ENCODE measurements at places on chromosomes 3 and 15.
A peak's percentile ranks its signal among the peaks of the same experiment; 100 is the strongest.

GRCh38 chr3:144084929-144085328, 113.3 kb downstream of the DIPK2A start:
- DNase-seq: no peak

- no peak for DNase-seq
These were observed 170.1 kb downstream of the OSBPL10 start for GRCh38 chr3:31810991-31811433.

GRCh38 chr15:56608140-56608778, 125.0 kb downstream of the ZNF280D start:
- DNase-seq: no peak

GRCh38 chr3:10286596-10287295, 6.0 kb downstream of the GHRL start:
- DNase-seq: peak; percentile 84

GRCh38 chr15:69609176-69609575, 156.6 kb downstream of the RPLP1 start:
- no peak for DNase-seq

DNA sequence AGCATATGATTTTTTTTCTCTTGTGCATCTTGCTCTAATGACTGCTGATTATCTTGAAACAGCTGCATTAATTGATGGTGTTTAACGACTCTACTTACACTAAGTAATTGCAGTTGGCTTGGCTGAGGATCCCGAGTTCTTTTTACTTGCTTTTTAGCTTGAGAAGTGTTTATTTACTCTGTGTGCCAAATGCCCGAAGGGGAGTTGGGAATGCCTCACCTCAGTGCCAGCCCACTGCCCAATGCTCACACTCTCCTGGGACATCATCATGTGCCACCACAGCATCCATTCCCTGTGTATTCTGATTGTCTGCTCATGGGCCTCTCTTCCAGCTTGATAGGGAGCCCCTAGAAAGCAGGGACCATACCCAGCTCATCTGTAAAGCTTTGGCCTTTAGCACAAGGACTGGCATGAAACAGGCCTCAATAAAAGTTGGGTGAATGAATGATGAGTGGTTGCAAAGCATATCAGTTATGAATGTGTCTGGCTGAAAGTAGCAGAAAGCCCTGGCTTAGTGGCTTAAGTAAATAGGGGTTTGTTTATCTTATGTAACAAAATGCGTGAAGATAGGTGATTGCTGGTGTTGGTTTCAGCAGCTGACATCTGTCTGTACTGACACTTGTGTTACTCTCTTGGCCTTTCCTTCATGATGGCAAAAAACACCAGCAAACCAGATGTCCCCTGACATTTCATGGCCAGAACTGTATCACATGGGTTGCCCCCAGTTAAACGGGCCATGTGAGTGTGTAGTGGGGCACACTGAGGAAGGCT, 8.1 kb downstream of the PXYLP1 start:
- no peak for DNase-seq

DNA sequence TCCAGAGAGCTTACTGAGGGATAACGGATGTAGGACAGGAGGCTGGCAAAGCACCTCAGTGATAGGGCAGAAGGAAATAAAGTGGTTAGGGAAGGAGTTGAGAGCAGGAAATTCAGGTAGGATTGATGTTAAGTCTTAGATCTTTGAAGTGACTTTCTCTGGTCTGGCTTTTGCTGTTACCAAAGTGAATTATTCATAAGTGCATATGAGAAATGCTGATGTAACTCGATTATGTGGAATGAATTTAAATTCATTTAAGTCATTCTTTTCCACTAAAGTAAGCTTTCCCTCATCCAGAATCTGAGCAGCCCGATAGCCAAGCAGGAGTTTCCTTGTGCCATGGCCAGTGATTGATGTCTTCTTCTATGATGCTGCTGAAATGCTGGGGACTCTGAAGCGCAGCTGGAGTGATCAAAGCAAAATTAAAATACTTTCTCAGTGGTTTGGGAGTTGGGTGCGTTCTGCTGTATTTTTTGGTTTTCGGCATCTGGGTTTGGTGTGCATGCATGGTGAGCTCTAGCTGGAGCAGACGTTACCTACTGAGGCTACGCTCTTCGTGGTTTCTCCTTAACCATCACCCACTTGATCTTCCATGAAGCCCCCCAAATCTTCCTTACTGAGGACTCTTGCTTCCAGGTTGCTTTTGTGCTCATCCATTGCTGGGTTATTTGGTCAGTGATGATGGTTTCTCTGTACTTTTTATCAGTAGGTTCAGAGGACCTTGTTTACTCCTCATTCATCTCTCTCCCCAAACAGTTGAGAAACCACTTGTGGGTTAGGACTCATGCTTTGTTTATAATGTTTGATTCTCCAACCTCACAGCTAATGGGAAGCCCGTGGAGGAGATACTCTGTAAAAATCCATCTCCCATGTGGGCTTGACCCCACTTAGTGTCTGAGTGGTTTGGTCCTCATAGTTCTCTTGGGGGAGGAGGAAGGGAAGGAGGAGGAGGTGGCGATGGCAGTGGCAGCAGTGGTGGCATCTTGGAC, 72.5 kb downstream of the IGF1R start:
- DNase-seq: no peak

GRCh38 chr3:58478781-58479180, 13.1 kb upstream of the KCTD6 start:
- DNase-seq: no peak

- no peak for DNase-seq
These were observed 20.0 kb downstream of the ATP2B2 start for GRCh38 chr3:10485380-10485779.

DNA sequence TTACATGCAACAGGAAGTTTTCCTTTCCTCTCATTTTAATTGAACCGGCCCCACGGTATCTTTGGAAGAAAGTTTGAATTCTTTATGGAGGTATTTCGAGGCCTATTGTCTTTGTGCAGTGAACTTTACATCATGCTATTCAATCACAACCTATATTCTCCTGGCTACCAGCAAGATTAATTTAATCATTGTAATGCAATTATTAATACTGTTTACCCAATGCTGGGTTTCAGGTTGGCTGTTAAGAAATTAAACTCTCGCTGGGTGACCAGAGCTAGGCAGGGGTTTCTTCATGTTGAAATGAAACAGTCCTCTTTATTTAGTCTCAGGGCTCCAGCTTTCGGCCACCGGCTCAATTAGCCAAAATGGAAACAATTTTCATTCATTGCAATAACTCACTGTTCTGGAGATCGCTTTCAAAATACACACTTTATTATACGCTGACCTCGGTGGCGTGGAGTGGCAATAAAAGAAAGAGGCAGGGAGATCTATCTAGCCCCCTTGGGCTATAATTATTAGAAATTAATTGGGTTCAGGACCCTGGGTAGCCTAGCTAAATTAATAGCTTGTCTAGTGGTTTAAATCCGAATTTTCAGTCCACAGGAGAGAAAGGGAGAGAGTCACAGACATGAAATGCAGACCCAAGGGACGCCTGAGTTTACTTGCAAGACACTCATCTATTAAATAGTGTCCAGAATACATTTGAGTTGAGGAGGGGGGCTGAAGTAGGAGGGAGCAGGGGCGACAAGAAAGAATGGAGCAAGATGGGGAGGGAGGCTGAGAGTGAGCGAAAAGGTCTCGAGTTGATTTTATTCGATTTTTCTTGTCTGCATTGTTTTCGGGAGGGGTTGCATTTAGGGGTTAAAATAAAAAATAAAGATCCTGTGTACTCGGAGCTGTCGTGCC, 3.9 kb upstream of the MECOM start:
- DNase-seq: no peak

Data from iPS DF 6.9 (cell line).